ENCODE measurements at places on chromosomes 5 and 9. TPM values are rescaled to one million over a fixed set of nuclear protein-coding genes. Genes with fewer than 3 reads are reported as not detected.

GRCh38 chr9:36029202-36029601, 7.5 kb upstream of the RECK start:
- no peaks in the 10 kb centered on the region for H3K36me3 ChIP-seq
- no peak overlapping the region for H3K4me3 ChIP-seq
- no peaks in the 10 kb centered on the region for H3K27me3 ChIP-seq
- H3K27ac ChIP-seq, result peak overlapping the region; percentile 79

GRCh38 chr5:6819521-6819920, 106.3 kb downstream of the TENT4A start:
- H3K36me3 ChIP-seq, result no peaks in the 10 kb centered on the region
- H3K27ac ChIP-seq, result no peak overlapping the region
- DNase-seq, result no peak

- H3K27ac ChIP-seq, result no peak overlapping the region
- H3K27me3 ChIP-seq, result no peaks in the 10 kb centered on the region
- H3K4me1 ChIP-seq, result peaks cover 44% of the 10 kb centered on the region
- H3K36me3 ChIP-seq, result peaks cover 41% of the 10 kb centered on the region
Observed at GRCh38 chr5:83563631-83564030, 92.1 kb downstream of the VCAN start.

- H3K36me3 ChIP-seq, result no peaks in the 10 kb centered on the region
- peak overlapping the region; percentile 70 for H3K27ac ChIP-seq
Observed at GRCh38 chr5:55440188-55440646, 94.5 kb downstream of the PLPP1 start.

GRCh38 chr9:137278721-137279711, 1.5 kb downstream of the TOR4A start:
- H3K4me1 ChIP-seq, result peaks cover 16% of the 10 kb centered on the region
- peak overlapping the region; percentile 78 for H3K4me3 ChIP-seq
- H3K27ac ChIP-seq, result no peak overlapping the region
- peak; percentile 67 for DNase-seq

The CDX1 gene
- 0.36 TPM for total RNA-seq

The LIX1 gene
- total RNA-seq, result not detected

The SLC12A2 gene
- total RNA-seq, result 25.3 TPM

DNA sequence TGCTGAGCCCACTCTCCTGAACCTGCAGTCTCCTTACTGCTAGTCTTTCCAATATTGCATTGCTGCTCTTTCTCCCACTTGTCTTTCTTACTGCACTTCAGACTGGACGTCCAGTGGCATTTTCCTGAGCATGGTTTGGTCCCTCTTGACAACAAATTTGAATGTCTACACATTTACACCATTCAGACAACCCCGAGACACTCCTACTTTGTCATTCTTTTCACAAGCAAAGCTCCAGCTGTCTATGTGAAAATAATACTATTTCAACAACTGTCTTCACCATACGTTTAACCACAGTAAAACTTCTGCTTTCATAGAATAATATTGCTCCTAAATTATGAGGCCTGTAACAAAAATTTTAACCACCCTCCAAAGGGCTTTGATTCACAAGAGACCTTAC, 10.4 kb upstream of the APTX start:
- H3K27me3 ChIP-seq, result no peaks in the 10 kb centered on the region
- no peak overlapping the region for H3K27ac ChIP-seq
- no peaks in the 10 kb centered on the region for H3K4me1 ChIP-seq

- H3K4me1 ChIP-seq, result no peaks in the 10 kb centered on the region
- H3K4me3 ChIP-seq, result peak overlapping the region; percentile 64
- peaks cover 2% of the 10 kb centered on the region for H3K27me3 ChIP-seq
- no peaks in the 10 kb centered on the region for H3K36me3 ChIP-seq
Observed at GRCh38 chr9:1046639-1047572, 3.3 kb upstream of the DMRT2 start.

DNA sequence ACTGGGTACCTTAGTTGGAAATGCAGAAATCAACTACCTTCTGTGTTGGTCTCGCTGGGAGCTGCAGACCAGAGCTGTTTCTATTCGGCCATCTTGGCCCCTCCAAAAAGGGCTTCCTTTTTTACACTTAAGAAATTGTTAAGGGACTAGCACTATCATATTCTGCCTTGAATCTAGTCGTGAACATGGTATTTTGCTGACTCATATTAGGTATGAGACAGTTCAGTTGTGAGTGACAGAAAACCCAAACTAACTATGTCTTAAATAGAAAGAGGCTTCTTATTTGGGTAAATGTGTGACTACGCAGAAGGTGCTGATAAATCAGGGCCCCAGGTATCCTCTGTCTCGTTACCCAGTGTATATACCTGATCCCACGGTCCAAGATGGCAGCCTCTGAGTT, 298.2 kb downstream of the EDIL3 start:
- no peak overlapping the region for H3K27ac ChIP-seq
- H3K36me3 ChIP-seq, result peaks cover 5% of the 10 kb centered on the region
- H3K4me1 ChIP-seq, result no peaks in the 10 kb centered on the region
- DNase-seq, result no peak
- no peaks in the 10 kb centered on the region for H3K27me3 ChIP-seq

DNA sequence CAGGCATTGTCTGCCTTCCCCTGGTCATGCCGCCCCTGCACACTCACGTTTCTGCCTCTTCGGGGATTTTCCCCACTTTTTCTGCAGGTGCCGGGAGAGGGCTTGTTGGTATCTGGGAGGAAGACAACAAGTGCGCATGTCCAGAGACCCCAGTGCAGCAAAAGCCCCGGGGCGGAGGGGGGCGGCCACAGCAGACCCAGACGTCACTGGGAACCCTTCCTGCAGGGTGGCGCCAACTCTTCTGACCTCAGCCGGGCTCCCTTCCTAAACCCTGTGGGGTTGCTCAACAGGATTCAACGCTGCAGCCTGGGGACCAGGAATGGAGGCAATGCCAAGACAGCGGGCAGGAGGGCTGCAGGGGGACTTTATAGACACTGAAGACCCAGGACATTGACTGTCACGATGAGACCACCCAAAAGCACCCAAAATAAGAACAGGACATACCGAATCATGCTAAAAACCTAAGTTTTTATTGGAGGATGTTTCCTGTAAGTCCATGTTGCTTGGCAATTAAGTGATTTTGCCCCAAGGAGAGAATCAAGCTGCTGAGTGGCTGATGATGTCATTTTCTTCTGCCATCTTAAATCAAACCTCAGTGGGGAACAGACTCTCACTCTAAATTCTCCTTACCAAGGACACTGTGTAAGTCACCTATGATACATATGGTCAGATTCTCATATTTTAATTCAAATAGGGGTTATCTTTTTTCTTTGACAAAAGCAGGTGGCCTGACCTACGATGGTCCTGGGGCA, 62.9 kb upstream of the SIMC1 start:
- no peak overlapping the region for H3K27ac ChIP-seq
- no peaks in the 10 kb centered on the region for H3K4me1 ChIP-seq
- DNase-seq, result no peak
- H3K4me3 ChIP-seq, result no peak overlapping the region
- no peaks in the 10 kb centered on the region for H3K36me3 ChIP-seq

- DNase-seq, result no peak
- no peak overlapping the region for H3K4me3 ChIP-seq
- H3K36me3 ChIP-seq, result no peaks in the 10 kb centered on the region
- no peak overlapping the region for H3K27ac ChIP-seq
- H3K4me1 ChIP-seq, result no peaks in the 10 kb centered on the region
- no peaks in the 10 kb centered on the region for H3K27me3 ChIP-seq
Observed at GRCh38 chr9:8179381-8180053, 379.9 kb upstream of the DMAC1 start.

GRCh38 chr5:144406442-144406841, 235.8 kb downstream of the KCTD16 start:
- no peaks in the 10 kb centered on the region for H3K27me3 ChIP-seq
- H3K4me1 ChIP-seq, result no peaks in the 10 kb centered on the region
- no peak overlapping the region for H3K27ac ChIP-seq
- H3K36me3 ChIP-seq, result no peaks in the 10 kb centered on the region

Data from osteoblast (primary cell).